ENCODE measurements at places on chromosomes 6 and 20.

DNA sequence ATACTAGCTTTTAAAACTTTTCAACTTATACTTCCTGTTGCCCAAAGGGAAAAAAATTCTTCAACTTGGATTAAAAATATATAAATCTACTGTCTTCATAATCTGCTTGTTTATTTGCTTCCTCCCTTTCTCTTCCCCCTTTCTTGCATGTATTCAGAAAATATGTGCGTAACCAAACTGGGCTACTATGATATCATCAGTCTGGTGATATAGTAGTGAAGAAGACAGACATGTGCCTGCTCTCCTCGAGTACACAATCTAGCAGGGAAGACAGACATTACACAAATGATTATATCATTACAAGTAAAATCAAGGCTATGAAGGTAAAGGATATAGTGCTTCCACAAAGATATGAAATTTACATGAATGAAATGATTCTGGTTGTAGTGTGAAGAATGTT is 31.0 kb downstream of the IBTK start:
- DNase-seq, result no peak

DNA sequence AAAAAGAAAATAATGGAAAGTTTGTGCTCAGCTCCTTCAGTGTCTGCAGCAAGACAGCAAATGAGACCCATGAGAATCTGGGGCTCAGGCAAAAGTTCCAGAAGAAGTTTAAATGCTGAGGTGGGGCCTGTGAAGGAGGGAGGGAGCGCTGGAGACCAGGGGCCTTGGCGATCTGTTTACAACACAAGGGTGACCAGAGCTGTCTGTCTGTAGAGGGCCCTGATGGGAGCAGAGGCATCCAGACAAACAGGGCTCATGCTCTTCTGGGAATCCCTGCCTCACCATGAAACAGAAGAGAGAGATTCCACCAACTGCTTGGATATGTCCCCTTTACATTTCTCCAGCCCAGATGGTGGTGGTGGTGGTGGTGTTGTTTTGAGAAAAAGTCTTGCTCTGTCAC is 79.3 kb upstream of the SHLD1 start:
- DNase-seq, result no peak

GRCh38 chr6:150169609-150170008 is 26.8 kb downstream of the PPP1R14C start:
- no peak for DNase-seq

DNA sequence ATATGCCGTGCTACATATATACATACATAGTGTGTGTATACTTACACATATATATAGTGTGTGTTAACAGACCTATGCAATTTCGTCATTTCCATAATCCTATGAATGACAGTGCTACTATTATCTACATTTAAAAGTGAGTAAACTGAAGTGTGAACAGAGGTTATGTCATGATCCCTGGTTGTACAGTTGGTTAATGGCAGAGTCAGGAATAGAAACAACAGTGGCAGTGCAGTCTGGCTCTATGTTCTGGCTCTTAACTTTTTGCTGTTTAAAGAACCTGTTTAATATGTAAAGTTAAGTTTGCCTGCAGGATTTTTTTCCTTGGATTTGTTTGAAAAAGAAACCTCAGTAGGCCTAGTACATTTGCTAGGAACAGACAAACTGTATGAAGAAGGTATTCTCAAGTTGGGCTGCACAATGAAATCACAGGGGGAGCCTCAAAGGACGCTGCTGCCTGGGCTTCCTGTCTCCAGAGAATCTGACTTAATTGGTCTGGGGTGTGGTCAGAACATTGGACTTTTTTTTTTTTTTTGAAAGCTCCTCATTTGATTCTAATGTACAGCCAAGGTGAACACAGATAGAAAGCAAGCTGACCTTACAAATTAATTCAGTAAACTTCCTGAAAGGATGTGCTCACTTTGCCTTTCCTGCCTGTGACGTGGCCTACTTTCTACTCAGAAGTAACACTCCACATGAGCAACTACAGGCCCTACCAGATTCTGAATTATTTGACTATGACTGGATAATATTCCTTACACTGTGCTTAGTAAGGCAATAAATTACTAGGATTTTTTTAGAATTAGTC is 29.4 kb downstream of the PLCB1 start:
- peak; percentile 39 for DNase-seq
